ENCODE measurements at places on chromosomes 5 and 9.

DNA sequence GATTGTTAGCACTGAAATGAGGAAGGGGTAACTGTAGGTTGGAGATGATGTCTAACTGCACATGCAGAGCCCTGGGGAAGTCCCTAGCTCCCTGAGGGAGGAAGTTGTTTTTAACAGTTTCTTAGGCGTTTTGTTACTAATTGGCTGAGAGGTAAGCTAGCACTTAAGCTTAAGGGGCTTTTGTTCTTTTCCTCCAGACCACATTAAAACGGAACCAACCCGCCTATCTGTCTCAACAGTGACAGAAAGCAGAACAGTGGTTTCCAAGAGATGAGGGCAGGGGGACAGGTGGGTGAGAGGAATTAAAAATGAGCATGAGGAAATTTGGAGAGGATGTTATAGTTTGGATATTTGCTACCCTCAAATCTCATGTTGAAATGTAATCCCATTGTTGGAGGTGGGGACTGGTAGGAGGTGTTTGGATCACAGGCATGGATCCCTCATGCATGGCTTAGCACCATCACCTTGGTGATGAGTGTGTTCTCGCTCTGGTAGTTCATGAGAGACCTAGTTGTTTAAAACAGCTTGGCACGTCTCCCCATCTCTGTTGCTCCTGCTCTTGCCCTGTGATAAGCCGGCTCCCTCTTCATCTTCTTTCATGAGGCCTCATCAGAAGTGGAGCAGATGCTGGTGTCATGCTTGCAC lies 38.9 kb downstream of the LYRM7 start:
- peak; percentile 15 for DNase-seq

DNA sequence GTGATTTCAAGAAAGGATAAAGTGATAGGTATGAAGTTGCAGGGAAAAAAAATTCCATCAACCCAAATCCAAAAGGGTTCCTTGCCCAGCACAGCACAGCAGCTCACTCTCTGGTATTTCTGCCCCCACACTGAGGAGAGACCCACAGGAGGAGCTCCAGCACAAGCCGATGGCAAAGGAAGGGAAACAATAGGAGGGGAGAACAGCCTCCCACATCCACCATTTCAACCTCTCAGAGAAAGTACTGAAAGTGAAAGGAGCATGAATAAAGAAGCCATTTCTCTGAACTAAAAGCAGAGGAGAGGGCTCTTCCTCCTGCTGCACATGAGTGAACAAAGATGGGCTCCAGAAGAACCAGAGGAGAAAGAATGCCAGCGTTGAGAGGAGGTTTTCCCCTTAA lies 54.9 kb upstream of the ZSWIM6 start:
- no peak for DNase-seq

DNA sequence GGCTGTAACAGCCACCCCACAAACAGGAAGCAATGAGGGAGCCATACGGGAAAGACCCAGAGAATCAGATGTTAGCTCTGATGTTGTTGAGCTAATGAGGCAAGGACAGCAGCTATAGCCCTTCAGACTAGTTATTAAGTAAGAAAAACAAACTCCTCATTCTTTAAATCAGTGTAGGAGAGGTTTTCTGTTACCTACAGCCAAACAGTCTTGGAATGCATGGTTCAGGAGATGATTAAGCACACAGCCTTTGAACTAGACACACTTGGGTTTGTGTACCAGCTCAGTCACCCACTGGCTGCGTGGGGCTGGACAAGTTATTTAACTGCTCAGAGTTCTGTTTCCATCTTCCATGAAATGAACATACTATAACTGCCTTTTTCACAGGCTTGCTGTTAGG lies 68.1 kb downstream of the SPOCK1 start:
- no peak for DNase-seq

GRCh38 chr5:168803541-168803940 lies 224.4 kb upstream of the PANK3 start:
- no peak for DNase-seq

GRCh38 chr9:82234160-82234943 lies 245.8 kb downstream of the SPATA31D1 start:
- no peak for DNase-seq

DNA sequence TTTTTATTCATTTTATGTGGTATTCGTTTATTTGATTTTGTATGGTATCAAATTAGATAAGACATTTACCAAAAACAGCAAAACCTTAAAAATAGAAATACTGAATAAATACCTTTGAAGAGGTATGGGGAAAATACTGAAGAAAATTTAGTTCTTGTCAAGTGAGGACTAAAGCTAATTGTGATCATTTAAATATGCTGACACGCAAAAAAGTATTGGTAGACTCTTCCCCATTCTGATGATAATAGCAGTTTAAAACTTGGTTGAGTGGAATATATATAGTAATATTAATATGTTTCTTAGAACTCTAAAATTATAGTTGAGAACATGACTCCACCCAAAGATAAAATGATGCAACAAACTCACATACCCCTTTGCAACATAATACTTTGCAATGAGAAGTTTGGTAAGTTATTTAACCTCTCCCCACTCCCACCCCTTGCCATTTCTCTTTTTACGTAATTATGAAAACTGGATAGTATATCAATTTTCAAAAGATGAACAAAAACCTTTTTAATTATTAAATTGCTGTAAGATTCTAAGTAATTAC lies 30.1 kb upstream of the SNX24 start:
- no peak for DNase-seq

DNA sequence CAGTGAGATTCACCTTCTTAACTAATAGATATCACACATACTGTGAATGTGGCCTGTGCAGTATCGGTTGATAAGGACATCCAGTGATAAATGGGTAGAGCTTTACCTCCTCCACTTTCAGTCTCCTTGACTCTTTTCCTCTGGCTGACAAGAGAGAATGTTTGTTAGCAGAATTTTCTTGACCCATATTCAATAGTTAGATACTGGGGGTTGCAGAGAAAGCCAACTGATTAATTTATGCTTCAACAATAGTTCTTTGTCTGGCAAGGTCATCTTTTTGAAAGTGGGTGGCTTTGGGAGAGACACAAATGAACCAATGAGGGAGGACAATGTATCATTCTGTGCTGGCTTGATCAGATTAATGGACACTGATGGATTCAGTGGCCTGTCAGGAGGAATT lies 30.3 kb downstream of the TTC23L start:
- DNase-seq = no peak

GRCh38 chr5:25160891-25161290 lies 516.1 kb upstream of the CDH10 start:
- DNase-seq = no peak

All from activated CD4-positive, alpha-beta T cell treated with anti-CD3 and anti-CD28 coated beads, Interleukin-2, amount 50 U/mL, for 4 hours (primary cell).